ENCODE measurements at places on chromosomes 4 and X.
A peak's percentile ranks its signal among the peaks of the same experiment; 100 is the strongest.

DNA sequence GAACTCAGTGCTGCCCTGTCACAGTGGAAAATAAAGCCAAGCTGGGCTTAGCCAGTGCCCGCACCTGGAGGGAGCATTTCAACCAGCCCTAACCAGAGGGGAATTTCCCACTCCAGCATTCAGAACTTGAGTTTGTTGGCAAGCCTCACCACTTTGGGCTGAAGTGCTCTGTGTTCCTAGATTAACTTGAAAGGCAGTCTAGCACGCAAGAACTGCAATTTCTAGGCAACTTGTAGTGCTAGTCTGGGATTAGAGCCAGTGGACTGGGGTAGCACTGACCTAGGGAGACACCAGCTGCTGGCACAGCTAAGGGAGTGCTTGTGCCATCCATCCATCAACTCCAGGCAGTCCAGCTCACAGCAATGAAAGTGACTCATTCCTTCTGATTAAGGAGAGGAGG lies 1060.6 kb upstream of the GRID2 start:
- DNase-seq = no peak

DNA sequence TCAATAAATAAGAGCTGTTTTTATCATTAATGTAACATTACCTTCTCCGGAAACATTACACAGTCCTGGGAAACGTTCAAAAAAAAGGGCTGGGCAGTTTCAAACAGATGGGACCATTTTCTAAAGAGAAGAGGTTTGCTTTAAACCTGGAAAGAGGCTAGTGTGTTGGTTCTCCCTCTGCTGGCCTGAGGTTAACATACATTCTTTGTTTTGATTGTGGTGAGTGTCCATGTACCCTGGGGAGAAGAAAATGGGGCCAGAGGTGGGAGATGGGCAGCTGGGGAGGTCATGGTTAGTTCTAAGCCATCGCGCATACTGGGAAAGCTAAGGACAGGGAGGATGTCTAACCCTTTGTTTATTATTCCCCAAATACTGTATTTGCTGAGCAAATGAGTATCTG lies 194.7 kb downstream of the CPEB2 start:
- peak; percentile 7 for DNase-seq

DNA sequence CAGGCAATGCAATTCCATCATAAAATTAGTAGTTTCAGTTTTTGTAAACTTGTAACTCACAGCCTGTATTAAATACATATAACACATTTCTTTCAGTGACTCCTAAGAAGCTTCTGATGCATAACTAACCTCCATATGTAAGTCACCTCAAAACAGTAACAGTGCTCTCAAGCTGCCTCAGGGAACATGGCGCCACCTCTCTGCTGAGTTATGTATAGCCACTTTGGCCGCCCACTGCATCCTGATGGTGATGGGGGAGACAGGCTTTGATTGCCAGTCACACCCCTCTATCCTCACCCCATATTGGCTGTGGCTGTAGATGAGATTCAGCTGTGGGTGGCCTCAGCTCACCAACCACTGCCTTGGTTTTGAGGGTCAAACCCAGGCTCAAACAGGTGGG lies 54.3 kb downstream of the LRBA start:
- DNase-seq = no peak

DNA sequence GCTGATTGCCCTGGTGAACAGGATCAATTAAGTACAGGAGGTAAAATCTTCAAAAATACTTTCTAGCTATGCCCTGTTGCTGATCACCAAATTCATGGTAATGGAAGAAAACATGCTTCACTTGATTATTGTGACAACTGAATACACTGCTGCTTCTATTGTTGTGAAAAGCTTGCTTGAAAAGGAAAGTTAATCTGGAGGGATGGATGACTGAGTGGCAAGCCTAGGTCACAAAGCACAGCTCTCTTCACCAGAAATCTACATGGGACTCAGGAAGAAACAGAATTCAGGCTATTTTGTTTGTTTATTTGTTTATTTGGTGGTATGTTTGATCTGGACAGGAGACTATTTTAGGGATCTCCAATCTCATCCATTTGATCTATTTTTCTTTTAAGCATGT lies 182.0 kb downstream of the MGST2 start:
- DNase-seq = no peak

GRCh38 chr4:89863533-89863932 lies 26.6 kb upstream of the SNCA start:
- no peak for DNase-seq

GRCh38 chrX:4936315-4936714 lies 1222.9 kb upstream of the PRKX start:
- no peak for DNase-seq

GRCh38 chr4:153137159-153137558 lies 67.1 kb upstream of the TRIM2 start:
- no peak for DNase-seq

GRCh38 chrX:46433892-46434291 lies 111.3 kb downstream of the ZNF674 start:
- no peak for DNase-seq

- DNase-seq = no peak
These were observed 96.5 kb downstream of the HMX1 start for GRCh38 chr4:8775121-8775520.

DNA sequence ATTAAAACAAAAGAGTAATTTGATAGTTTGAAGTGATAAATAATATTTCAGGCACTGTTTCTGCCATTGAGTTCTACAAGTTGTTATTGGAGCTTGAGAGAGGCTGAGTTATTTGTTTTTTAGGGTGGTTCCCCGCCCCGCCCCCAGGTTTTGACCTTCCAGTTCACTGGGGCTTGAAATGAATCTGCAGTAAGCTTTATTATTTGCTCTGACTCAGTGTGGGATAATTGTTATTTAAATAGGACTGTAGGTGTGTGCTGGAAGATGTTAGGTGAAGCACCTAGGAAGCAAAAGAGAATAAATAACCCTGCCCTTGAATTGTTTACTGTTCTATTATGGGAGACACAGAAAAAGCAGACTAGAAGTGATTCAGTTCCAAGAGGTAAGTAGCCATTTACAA lies 81.2 kb upstream of the KCNIP4 start:
- no peak for DNase-seq

GRCh38 chrX:42378857-42379256 lies 399.1 kb downstream of the PPP1R2C start:
- no peak for DNase-seq

- no peak for DNase-seq
These were observed 147.3 kb downstream of the KLHL13 start for GRCh38 chrX:117969328-117969727.

GRCh38 chr4:183297675-183298074 lies 22.4 kb downstream of the CLDN22 start:
- no peak for DNase-seq

All from renal pelvis (tissue), 12 donors.